ENCODE measurements at places on chromosomes 7 and 10.

DNA sequence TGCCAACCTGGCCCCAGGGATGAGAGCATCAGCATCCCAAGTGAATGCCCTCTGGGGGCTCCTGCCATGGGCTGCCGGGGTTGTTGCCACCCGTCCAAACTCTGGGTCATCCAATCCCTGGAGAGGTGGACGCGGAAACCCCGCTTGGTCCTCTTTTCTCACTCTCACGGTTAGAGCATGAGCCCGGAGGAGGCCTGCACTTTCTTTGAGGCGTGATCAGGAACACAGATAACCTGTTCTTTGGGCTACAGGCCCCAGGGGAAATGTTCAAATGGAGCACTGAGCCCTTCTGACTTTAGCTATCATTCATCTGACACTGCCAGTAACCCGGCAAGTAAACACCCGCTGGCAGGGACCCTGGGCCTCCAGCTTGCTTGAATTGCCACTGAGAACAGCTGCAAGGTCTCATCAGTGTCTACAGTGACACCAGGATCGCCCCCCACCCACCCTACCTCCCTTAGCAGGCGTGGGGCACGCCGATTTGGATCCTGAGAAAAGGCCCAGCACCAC lies 29.4 kb upstream of the SLF2 start:
- no peak overlapping the region for H3K4me3 ChIP-seq
- no peak for DNase-seq
- no peaks in the 10 kb centered on the region for H3K27me3 ChIP-seq
- no peak overlapping the region for H3K27ac ChIP-seq
- no peaks in the 10 kb centered on the region for H3K4me1 ChIP-seq

GRCh38 chr7:21547501-21547900 lies 4.7 kb downstream of the DNAH11 start:
- H3K36me3 ChIP-seq, result no peaks in the 10 kb centered on the region
- DNase-seq, result no peak
- peaks cover 12% of the 10 kb centered on the region for H3K4me1 ChIP-seq
- H3K27me3 ChIP-seq, result peaks cover 40% of the 10 kb centered on the region
- no peak overlapping the region for H3K4me3 ChIP-seq

- H3K27ac ChIP-seq, result no peak overlapping the region
- peaks cover 6% of the 10 kb centered on the region for H3K27me3 ChIP-seq
- no peaks in the 10 kb centered on the region for H3K36me3 ChIP-seq
- H3K4me3 ChIP-seq, result no peak overlapping the region
- H3K4me1 ChIP-seq, result peaks cover 36% of the 10 kb centered on the region
- no peak for DNase-seq
Observed at GRCh38 chr10:17432723-17433122, 21.7 kb downstream of the ST8SIA6 start.

DNA sequence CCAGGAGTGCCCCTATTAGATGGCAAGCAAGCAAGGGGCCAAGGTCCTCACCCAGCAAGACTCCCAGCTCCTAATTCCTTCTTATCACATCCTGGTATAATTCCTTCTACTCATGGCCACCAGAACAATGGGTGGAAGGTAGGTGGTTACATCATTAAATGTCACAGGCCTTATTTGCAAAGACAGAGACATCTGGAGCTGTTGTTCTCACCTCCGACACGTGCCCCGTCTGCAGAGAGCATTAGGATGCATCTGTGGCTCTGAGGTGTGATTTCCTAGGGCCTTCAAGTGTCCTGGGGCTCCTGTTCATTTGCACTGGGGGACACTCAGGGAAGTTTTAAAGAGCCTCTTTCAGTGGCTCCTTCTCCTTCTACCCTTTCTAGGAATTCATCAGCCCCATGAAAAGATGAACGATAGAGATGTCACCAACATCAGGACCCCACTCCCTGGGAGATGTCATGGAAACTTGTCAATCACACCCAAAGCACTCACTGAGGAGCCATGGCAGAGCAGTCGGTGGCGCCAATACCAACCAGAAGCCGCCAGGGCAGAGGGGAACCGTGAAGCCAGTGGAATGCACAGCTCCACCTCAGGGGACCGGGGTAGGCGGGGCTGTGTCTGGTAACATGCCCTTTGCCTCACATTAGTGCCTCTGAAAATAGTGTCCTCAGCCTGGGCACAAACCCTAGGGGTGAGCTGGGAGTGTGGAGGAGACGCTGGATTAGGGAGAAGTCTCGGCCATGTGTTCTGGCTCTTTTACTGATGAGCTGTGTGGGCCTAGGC lies 2.9 kb upstream of the ATP6V0E2 start:
- no peak for DNase-seq
- H3K36me3 ChIP-seq, result peaks cover 52% of the 10 kb centered on the region
- H3K27me3 ChIP-seq, result no peaks in the 10 kb centered on the region
